ENCODE measurements at places on chromosomes 1 and 21.

- DNase-seq: no peak
Observed at GRCh38 chr1:110326826-110327225, 12.4 kb upstream of the RBM15 start.

- no peak for DNase-seq
Observed at GRCh38 chr1:91781901-91782622, 103.9 kb downstream of the TGFBR3 start.

DNA sequence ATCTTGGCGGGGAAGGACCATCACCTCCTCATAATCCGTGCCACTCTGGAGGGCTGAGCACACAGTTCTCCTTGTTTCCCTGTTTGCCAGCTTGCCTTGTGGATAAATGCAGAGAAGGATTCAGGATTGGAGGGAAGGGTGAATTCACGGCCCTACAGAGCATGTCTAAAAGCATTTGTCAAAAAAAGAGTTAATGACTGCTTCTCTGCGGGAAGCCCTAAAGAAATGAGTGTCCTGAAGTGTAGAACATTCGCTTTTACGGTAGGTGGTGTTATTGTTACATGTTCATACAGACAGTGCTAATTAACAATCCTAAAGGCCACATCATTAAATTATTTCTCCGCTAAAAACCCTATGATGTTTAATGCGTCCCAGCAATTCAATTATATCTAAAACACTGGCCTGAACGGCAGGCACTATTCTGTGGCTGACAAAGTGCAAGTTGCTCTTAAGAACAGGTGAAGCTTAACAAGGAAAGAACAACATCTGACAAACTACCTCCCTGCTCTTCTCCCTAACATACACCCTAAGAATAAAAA lies 112.3 kb upstream of the NFIA start:
- no peak for DNase-seq

- no peak for DNase-seq
Observed at GRCh38 chr21:45076245-45076711, 1.9 kb downstream of the ADARB1 start.

GRCh38 chr1:5651473-5651872 lies 340.8 kb downstream of the NPHP4 start:
- no peak for DNase-seq

GRCh38 chr1:157856538-157856937 lies 14.9 kb upstream of the CD5L start:
- no peak for DNase-seq

DNA sequence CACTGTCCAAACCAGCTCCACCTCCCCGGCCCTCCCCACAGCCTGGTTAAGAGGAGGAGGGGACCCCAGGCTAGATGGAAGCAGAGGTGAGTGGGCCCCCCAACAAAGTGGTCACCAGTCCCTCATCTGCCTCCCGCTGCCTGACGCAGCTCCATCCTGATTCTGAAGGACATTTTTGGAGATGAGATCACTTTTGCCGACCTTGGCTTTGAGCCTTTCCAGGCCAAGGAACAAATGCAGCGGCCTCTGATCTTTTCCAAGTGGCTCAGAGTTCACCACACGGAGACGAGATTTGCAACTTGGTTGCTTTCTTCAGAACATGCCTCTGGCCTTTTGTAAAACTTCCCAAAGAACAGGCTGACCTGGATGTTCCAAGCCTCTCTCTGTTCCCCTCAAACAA lies 223.1 kb downstream of the NPHP4 start:
- no peak for DNase-seq

GRCh38 chr1:172585861-172586260 lies 52.9 kb downstream of the SUCO start:
- no peak for DNase-seq

DNA sequence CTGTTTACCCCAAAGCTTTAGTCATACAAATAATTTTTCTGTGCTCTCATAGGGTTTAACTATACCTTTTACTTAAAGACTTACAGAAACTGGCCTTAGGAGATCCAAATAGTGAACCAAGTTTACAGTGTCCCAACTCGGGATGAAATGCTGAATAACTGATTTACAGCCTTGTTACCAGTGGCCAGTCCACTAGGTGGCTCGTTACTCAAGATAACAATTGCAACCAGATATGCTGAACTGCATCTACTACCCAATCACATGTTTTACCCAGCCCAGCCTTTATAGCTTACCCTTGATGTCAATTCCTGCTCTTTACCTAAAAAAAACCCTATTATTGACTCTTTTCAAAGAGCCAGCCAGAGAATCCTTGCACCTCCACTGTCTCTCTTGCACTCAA lies 1148.8 kb upstream of the ADGRL4 start:
- no peak for DNase-seq

DNA sequence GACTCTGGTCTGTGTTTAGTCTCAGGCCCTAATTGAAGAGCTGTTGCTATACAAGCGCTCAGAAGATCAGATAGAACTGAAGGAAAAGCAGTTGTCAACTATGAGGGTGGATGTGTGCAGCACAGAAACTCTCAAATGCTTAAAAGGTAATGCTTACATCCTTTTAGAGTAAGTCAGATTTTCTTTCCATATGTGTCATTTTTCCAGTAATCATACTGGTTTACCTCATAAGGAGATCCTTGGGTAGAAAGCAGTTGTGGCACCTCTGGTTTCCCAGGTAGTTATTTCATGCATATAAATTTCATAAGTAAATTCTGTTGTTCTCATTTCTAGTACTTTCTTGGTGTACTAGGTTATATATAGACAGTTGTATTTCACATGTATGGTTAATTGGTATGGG lies 43.0 kb upstream of the TARS2 start:
- no peak for DNase-seq

DNA sequence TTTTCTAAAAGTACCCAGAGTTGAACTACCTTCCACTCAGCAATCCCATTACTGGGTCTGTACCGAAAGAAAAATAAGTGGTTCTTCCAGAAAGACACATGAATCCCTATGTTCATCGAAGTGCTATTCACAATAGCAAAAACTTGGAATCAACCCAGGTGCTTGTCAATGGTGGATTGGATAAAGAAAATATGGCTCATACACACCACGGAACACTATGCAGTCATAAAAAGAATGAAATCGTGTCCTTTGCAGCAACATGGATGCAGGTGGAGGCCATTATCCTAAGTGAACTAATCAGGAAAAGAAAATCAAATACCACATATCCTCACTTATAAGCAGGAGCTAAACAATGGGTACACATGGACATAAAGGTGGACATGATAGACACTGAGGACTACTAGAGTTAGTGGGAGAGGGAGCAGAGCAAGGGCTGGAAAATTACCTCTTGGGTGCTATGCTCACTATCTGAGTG lies 32.9 kb upstream of the JUN start:
- DNase-seq: no peak

DNA sequence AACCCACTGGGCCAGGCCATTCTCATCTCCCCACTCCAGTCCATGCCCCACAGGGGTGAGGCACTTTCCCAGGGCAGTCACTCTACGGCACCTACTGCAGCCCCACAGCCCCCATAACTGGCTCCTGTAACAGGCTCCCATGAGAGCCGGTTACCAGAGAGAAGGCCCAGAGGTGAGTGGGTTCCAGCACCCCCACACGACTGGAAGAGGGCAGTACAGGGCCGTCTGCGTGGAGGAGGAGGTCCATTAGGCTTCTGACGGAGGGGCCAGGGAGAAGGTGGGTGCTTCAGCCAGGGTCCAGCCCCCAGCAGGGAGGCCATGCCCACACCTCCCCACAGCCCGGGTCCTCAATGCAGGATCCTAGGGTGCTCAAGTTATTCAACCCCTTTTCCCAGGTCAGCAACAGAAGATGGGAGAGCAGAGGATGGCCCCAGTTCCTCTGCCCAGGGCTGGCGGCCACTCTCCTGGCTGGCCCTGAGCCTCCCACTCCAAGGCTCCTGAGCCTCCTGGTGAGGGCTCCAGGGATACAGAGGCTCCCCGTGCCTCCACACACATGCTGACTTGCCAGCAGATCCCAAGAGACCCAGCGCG lies 1.6 kb downstream of the ACAP3 start:
- no peak for DNase-seq

DNA sequence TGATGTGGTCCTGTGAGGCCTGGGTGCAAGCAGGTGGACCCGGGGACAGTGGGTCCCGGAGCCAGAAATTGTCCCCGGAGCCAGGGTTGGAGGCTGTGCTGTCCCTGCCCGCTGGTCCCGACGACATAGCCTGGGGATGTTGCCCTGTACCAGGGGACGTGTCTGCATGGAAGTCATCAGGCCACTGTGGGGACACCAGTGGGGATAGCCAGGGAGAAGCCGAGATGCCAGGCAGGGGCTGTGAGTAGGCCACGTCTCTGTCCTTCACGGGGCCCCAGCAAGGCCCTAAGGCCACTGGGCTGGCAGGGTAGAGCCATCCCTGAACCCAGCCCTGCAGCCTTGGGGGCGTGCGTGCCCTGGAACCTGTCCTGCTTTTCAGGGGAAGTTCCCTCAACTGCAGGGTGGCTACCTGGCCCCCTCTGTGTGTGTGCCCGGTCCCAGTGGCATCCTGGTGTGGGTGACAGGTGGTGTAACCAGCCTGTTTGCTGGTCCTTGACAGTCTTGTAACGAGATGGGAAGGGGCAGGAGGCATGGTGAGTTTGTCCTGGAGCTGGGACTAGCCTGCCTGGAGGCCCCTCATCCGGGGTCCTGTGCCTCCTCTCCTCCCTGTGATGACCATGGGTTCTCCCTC lies 73.2 kb downstream of the OBSCN start:
- DNase-seq: no peak

GRCh38 chr1:15460708-15461095 lies 4.2 kb downstream of the CELA2A start:
- no peak for DNase-seq

DNA sequence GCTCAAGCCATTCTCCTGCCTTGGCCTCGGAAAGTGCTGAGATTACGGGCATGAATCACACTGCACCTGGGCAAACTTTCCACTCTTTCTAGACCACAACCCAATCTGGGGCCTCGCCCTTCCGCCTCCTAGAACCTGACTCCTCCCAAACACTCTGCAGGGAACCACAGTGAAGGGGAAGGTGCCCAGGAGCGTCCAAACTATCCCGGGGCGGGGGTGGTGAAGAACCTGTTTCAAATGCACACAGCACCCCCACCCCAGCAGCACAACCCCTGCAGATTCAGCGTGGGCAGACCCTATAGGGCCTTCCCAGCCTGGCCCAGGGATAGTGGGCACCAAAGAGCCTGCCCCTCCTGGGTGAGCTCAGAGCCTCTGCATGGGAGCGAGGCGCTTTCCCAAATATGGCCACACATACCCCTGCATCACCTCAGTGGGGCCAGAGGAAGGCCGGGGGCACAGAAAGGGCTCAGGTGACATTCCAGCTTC lies 86.9 kb downstream of the STUM start:
- no peak for DNase-seq

GRCh38 chr1:86530211-86530845 lies 16.6 kb upstream of the CLCA4 start:
- DNase-seq: no peak
